Nephron progenitor cell (in vitro differentiated cells): ENCODE measurements at places on chromosomes 16 and 17.
A peak's percentile ranks its signal among the peaks of the same experiment; 100 is the strongest.

DNA sequence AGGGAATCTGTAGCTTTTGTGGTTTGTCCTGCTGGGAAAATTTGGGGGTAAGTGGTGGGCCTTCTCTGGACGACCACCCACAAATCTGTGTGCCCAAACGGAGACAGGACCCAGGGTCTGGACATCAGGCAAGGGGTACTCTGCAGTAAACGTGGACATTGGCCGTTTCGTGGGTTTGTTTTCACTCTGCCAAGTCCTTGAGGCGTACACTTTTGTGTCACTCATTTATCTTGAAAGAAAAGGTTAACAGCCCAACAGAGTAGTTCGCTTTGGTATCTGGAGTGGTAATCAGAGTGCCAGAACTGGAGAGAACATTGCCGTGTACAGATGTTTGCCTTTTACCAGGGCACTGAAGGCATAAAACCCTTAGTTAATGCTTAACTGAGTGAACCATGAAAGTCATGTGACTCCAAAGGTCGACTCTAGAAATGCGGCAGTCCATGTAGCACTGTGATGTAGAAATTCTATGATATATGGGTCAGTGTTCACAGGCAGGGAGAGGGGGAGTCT lies 15.4 kb downstream of the NAA60 start:
- H3K4me1 ChIP-seq, result peaks cover 55% of the 10 kb centered on the region
- H3K27ac ChIP-seq, result peak overlapping the region; percentile 86
- H3K4me3 ChIP-seq, result peak overlapping the region; percentile 91
- peaks cover 5% of the 10 kb centered on the region for H3K27me3 ChIP-seq
- H3K36me3 ChIP-seq, result no peaks in the 10 kb centered on the region

DNA sequence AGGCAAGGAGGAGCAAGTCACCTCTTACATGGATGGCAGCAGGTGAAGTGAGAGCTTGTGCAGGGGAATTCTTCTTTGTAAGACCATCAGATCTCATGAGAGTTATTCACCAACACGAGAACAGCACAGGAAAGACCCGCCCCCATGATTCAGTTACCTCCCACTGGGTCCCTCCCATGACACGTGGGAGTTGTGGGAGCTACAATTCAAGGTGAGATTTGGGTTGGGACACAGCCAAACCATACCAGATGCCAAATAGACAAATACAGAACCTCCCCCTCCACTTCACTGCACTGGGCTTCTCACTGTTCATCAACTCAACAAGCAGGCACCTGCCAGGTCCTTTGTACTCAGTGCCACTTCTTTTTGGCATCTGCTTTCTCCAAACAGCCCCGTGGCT lies 100.2 kb downstream of the WSCD1 start:
- peaks cover 20% of the 10 kb centered on the region for H3K4me1 ChIP-seq
- no peak overlapping the region for H3K27ac ChIP-seq
- no peaks in the 10 kb centered on the region for H3K36me3 ChIP-seq
- DNase-seq, result no peak

- H3K27me3 ChIP-seq, result no peaks in the 10 kb centered on the region
- DNase-seq, result no peak
- H3K27ac ChIP-seq, result peak overlapping the region; percentile 12
- H3K36me3 ChIP-seq, result peaks cover 45% of the 10 kb centered on the region
Observed at GRCh38 chr17:2266045-2266864, 37.3 kb downstream of the SMG6 start.

DNA sequence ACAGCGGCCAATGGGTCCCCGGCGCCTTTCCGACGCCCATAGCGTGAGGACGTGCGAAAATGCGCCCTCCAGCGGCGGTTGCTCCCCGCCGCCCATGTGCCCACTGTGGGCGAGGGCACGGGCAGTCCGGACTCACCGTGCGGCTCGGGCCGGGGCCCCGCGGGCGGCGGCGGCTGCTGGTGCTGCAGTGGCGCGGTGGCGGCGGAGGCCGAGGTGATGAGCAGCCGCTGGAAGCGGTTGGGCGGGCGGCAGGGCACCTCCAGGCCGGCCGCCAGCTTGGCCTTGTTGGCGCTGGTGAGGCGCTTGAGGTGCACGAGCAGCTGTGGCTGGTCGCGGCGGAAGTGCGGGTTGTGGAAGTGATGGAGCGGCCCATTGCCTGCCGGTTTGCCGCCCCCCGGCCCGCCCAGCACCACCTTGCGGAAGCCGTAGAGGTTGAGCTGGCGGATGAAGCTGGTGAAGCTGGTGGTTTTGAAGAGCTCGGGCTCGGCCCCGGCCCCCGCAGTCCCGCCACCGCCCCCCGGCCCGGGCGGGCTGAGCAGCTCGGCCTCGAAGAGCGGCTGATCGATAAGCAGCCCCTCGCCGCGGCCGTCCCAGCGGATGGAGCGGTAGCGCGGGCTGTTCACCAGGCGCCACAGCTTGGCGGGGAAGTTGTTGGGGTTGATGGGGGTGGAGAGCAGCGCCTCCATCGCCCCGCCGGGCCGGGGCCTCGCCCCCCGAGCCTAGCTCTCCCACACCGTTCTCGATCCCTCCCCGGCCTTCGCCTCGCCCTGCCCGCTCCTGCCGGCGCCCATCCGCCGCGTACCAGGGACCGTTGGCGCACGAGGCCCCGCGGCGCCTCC lies at the start of gene HSF5:
HSF5 (minus strand) TSS at position 820 of the 839 bp plus-strand sequence; CDS start at position 686, 134 bp downstream.
- H3K27ac ChIP-seq, result no peak within 1 kb of the TSS
- H3K27me3 ChIP-seq, result peaks cover 4% of the 10 kb centered on the region
- peaks cover 50% of the 10 kb centered on the region for H3K36me3 ChIP-seq
- no peak for DNase-seq
- H3K4me3 ChIP-seq, result no peak within 1 kb of the TSS

- H3K36me3 ChIP-seq, result no peaks in the 10 kb centered on the region
- H3K4me3 ChIP-seq, result no peak overlapping the region
- DNase-seq, result no peak
- peaks cover 5% of the 10 kb centered on the region for H3K4me1 ChIP-seq
- H3K27ac ChIP-seq, result no peak overlapping the region
Observed at GRCh38 chr17:79624718-79625478, 14.0 kb upstream of the RBFOX3 start.

- H3K27ac ChIP-seq, result no peak overlapping the region
- H3K36me3 ChIP-seq, result no peaks in the 10 kb centered on the region
- H3K4me1 ChIP-seq, result peaks cover 10% of the 10 kb centered on the region
- no peak overlapping the region for H3K4me3 ChIP-seq
Observed at GRCh38 chr16:85921026-85921425, 22.1 kb downstream of the IRF8 start.

- H3K36me3 ChIP-seq, result no peaks in the 10 kb centered on the region
- H3K4me3 ChIP-seq, result peak overlapping the region; percentile 81
- H3K27me3 ChIP-seq, result peaks cover 30% of the 10 kb centered on the region
- peaks cover 9% of the 10 kb centered on the region for H3K4me1 ChIP-seq
Observed at GRCh38 chr17:19743101-19744100, 4.7 kb downstream of the ALDH3A1 start.

DNA sequence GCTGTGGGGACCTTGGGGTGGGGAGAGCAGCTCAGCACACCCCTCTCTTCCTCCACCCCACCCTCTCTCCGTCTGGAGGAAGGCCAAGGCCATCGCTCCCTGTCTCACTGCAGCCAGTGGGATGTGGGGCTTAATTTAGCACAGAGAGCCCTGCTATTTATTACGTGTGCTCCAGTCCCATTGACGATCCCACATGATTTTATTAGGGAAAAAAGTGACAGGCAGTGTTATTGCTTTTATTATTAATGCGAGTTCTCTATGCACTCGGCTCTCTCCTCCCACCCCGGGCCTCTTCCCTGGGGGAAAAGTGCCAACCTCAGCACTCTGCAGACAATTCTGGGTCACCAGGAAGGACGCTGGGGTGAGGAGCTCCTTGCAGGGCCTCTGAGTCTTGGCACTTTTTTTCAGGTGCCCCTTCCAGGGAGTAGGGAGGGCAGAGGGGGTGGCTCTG lies 57.3 kb downstream of the MGAT5B start:
- DNase-seq, result no peak
- no peak overlapping the region for H3K4me3 ChIP-seq
- no peak overlapping the region for H3K27ac ChIP-seq

GRCh38 chr16:57092786-57093411 lies 516 bp downstream of the CPNE2 start:
- H3K27me3 ChIP-seq, result peaks cover 28% of the 10 kb centered on the region
- H3K4me1 ChIP-seq, result peaks cover 34% of the 10 kb centered on the region
- no peaks in the 10 kb centered on the region for H3K36me3 ChIP-seq
- H3K4me3 ChIP-seq, result peak overlapping the region; percentile 86
- no peak overlapping the region for H3K27ac ChIP-seq
- peak; percentile 60 for DNase-seq

- H3K36me3 ChIP-seq, result peaks cover 4% of the 10 kb centered on the region
- peaks cover 4% of the 10 kb centered on the region for H3K27me3 ChIP-seq
- no peak overlapping the region for H3K4me3 ChIP-seq
- H3K27ac ChIP-seq, result no peak overlapping the region
Observed at GRCh38 chr16:58280846-58281301, 14.0 kb downstream of the PRSS54 start.

DNA sequence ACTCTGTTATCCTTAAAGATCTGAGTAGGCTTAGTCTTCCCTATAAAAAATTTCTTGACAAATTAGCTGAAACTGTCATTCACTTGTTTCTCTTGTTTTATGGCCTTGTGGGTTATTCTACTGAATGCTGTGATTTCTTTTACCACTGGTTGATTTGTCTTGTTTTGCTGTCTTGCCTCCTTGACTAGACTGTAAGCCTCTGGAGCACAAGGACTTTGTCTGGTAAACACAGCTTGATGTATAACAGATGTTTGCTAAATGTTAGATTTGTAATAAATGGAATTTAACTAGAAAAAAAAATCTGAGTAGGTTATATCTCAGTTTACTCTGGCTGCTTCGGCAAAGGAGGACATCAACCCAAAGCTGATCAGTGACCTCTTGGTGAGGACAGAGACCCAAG lies 21.6 kb downstream of the VAC14 start:
- no peak overlapping the region for H3K4me3 ChIP-seq
- peaks cover 13% of the 10 kb centered on the region for H3K4me1 ChIP-seq
- no peak overlapping the region for H3K27ac ChIP-seq
- peaks cover 53% of the 10 kb centered on the region for H3K36me3 ChIP-seq
- DNase-seq, result no peak
- no peaks in the 10 kb centered on the region for H3K27me3 ChIP-seq

DNA sequence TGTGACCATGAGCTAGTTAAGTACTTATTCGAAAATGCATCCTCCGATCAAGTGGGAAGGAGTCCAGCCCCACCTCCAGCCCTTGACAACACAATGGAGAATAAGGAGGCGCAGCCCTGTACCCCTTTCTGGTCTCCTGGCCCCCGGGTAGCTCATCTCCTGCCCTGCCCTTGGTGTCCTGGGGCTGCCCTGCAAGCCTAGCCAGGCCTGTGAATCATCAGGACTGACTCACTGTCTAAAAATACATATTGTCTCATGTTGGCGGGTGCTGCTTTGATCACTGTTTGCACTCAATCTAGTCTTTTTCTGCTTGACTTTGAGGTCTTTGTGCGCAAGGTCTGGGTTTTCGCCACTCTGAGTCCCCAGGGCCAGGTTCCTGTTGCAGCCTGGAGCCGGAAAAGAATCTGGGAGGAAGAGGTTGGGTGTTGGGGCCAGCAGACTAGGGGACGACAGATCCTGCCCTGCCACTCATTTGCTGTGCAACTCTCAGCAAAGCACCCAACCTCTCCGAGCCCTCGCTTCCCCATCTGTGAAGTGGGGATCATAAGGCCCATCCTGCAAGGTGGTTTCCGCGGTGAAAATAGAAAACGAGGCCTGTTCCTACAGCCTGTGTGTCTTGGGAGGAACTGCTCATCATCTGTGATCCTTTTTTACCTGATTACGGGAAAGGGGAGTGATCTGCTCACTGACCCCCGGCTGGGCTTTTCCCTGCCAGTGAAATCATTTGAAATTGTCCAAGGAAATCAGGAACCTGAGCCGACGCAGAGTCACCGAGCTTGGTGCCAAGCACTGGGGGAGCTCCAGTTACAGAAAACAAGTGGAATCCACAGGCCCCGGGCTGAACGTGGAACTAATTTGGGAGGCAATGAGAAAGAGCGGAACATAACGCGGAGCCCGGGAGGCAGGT lies 230.4 kb downstream of the PARN start:
- peaks cover 5% of the 10 kb centered on the region for H3K27me3 ChIP-seq
- peaks cover 23% of the 10 kb centered on the region for H3K4me1 ChIP-seq
- DNase-seq, result peak; percentile 27
- no peaks in the 10 kb centered on the region for H3K36me3 ChIP-seq

DNA sequence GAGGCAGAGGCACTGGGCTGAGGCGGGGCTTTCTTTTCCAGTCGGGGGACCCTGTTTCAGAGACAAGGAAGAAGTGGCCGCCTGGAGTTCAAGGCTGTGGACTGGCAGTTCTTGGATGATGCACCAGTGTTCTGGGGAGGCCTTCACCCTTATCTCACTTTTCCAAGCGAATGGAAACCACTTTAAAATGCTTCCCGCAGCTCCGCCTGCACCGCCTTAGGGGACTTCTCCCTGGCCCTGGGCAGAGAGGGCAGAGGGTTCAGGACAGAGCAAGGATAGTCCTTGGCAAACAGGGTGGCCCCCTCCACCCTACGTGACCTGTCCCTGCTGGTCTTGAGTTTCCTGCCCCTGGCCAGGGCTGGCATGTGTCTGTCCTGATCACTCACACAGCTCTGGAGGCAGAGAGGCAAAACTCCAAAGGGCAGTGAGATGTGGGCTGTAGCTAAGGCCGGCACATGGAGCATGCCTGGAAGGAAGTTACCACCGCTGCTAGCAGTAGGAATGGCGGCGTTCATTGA lies 20.6 kb downstream of the RTN4RL1 start:
- peak overlapping the region; percentile 36 for H3K27ac ChIP-seq
- DNase-seq, result no peak
- H3K27me3 ChIP-seq, result peaks cover 10% of the 10 kb centered on the region
- H3K4me3 ChIP-seq, result no peak overlapping the region
- H3K36me3 ChIP-seq, result no peaks in the 10 kb centered on the region

DNA sequence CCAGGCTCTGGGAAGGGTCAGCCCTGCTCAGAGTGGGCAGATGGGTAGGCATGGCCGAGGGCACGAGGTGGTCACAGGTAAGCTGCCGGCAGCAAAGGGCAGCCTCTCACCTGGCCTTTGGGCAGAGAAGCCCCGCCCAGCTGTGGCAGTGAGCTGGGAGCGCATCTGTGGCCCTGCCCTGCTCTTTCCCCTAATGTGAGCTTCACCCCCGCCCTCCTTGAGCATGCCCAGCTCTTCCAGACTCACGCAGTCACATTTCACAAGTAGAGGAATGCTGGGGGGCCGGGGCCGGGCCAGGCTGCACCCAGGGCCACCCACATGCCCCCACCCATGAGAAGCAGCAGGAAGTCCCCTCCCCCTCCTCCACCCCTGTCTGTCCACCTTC lies 40.7 kb upstream of the SLC38A10 start:
- H3K36me3 ChIP-seq, result no peaks in the 10 kb centered on the region
- H3K4me3 ChIP-seq, result no peak overlapping the region
- peaks cover 85% of the 10 kb centered on the region for H3K4me1 ChIP-seq
- no peak overlapping the region for H3K27ac ChIP-seq

- no peaks in the 10 kb centered on the region for H3K36me3 ChIP-seq
- peak overlapping the region; percentile 82 for H3K27ac ChIP-seq
- peaks cover 8% of the 10 kb centered on the region for H3K27me3 ChIP-seq
- no peak for DNase-seq
- peaks cover 75% of the 10 kb centered on the region for H3K4me1 ChIP-seq
Observed at GRCh38 chr17:50329716-50330115, 16.2 kb upstream of the XYLT2 start.
